ENCODE measurements at places on chromosomes 3 and 15.

GRCh38 chr15:92821491-92822116 lies 78.5 kb upstream of the CHD2 start:
- DNase-seq = no peak

- peak; percentile 52 for DNase-seq
Observed at GRCh38 chr3:129161860-129162271, 1.0 kb upstream of the ISY1 start.

- DNase-seq = no peak
Observed at GRCh38 chr3:54376142-54376807, 253.9 kb downstream of the CACNA2D3 start.

DNA sequence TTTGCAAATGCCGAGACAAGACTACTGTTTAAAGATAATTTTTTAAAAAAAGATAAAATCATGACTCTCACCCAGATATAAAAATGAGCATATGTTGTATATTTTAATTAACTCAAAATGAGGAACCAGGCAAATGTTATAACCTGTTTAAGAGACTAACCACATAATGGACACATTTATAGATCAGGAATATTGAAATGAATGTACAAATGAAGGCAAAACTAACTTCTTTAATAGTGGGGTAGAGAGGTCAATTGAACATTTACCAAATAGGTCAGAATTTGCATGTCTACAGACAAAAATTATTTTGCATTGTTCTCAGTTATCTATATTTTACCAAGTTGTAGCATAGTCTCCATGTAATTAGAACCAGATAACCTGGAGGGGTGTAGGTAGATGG lies 134.3 kb upstream of the PFN2 start:
- no peak for DNase-seq

DNA sequence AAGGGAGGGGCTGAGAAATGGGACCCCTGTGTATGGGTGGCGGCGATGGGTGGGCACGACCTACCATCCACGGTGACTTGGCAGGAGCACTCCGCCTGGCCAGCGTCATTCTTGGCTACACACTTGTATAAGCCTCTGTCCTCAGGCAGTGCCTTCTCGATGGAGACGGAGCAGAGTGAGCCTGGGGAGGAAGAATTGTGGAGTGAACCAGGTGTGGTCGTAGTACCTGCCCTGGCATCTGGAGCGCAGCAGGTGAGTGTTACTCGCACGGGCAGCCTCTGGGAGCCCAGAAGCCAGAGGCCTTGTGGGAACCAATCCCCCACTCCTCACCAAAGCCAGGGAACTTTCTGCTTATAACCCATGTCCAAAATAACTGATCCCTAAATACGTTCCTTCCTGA lies 107.8 kb upstream of the HACD2 start:
- DNase-seq = no peak

GRCh38 chr15:66917904-66918448 lies 147.4 kb upstream of the SMAD3 start:
- no peak for DNase-seq

DNA sequence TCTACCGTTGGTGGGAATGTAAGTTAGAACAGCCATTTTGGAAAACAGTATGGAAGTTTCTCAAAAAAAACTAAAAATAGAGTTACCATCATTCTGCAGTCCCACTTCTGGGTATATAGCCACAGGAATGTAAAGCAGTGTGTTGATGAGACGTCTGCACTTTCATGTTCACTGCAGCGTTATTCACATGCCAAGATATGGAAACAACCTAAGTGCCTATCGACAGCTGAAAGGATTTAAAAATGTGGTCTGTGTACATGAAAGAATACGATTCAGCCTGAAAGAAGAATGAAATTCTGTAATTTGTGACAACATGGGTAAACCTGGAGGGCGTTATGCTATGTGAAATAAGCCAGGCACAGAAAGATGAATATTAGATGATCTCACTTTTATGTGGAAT lies 157.7 kb downstream of the THSD4 start:
- DNase-seq = no peak

GRCh38 chr15:66066481-66066880 lies 187.1 kb downstream of the MEGF11 start:
- no peak for DNase-seq

DNA sequence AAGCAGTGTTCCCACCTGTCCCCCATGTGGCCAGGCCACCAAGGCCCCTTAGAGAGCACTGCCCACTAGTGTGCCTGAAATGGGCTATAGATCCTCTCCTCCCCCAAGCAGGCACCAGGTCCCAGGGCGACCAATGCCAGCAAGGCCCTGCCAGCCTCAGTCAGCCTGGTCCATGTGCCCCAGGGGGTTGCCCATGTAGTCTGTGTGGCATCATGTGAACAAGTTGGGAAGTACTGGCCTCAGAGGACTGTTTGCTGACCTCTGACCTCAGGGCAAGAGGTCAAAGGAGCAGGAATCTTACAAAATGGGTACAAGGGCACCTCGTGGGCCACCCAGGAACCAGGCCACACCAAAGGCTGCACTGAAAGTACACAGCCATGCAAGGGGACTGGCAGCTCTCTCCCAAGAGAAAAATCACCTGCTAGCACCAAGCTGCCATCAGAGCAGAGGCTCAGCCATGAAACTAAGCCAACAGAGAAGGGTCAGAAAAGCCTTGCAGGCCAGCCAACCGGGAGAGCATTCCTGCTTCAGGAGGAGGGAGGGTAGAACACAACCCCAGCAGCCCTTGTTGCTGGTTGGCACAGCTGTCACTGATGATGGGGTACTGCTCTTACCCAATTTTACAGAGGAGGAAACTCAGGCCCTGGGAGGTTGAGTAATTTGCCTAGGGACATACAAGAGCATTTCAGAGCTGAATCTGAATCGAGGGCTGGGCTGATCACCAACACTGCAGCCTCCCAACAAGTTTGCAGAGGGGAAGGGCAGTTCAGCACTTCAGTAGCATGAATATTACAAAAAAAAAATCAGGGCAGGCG lies 5.2 kb upstream of the FURIN start:
- DNase-seq = no peak

- DNase-seq = no peak
Observed at GRCh38 chr3:51799879-51800749, 21.1 kb upstream of the IQCF6 start.

GRCh38 chr3:64405211-64405835 lies 180.1 kb upstream of the PRICKLE2 start:
- no peak for DNase-seq

DNA sequence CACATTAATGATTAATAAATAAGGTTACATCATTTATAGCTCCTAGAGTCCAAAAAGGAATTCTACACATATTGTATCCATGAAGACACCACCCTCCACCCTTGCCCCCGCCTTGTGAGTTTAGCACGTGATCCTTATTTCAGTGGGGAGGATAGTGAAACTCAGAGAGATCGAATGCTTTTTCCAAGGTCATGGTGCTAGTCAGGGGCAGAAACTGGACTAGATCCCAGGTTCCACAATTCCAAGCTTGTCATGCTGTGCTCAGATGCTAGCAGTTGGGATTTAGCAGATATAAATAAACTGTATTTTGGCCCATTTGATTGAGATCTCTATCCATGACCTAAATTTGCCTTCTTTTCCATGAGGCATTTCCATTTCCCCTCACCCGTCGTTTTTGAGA lies 227.4 kb upstream of the THRB start:
- DNase-seq = no peak

GRCh38 chr3:187305881-187306280 lies 14.3 kb upstream of the MASP1 start:
- DNase-seq = no peak

GRCh38 chr3:15572138-15572537 lies 29.2 kb downstream of the HACL1 start:
- DNase-seq = no peak

- DNase-seq = no peak
Observed at GRCh38 chr3:162262129-162262528, 765.5 kb downstream of the OTOL1 start.

GRCh38 chr3:77039606-77040171 lies at the start of gene ROBO2:
Gene ROBO2 (plus strand): TSS chr3:77040099. CDS start chr3:77040786, 687 bp downstream.
- DNase-seq = peak; percentile 82

- no peak for DNase-seq
Observed at GRCh38 chr3:3771567-3771966, 27.7 kb upstream of the LRRN1 start.

- DNase-seq = no peak
Observed at GRCh38 chr3:64651741-64652241, 36.0 kb downstream of the ADAMTS9 start.

DNA sequence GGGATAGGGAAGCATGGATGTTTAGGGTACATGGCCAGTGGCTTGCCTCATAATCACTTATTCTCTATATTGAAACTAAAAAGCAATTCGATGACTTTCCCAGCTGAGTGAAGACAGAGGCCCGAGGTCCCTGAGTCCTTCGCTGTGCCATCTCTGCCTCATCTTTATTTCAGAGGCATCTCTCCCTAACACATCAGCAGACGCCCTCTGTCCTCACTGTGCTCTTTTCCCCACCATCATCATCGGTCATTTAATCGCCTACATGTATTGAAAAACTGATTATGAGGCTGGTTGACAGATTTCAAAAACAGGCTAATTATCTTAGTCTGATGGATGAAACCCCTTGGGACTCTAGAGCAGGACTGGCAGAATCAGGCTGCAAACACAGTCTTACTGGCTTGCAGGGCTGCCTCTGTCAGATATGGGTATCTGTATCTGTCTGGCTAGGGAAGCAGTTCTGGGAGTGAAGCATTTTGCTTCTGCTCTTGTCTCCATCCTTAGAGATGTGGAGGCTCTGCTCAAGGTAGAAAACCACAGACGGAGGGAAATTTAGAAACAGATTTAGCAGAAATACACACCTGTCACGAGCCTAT lies 291.0 kb upstream of the CHRM5 start:
- no peak for DNase-seq

All from H1 (cell line).